ENCODE measurements at places on chromosomes 11 and 22.

DNA sequence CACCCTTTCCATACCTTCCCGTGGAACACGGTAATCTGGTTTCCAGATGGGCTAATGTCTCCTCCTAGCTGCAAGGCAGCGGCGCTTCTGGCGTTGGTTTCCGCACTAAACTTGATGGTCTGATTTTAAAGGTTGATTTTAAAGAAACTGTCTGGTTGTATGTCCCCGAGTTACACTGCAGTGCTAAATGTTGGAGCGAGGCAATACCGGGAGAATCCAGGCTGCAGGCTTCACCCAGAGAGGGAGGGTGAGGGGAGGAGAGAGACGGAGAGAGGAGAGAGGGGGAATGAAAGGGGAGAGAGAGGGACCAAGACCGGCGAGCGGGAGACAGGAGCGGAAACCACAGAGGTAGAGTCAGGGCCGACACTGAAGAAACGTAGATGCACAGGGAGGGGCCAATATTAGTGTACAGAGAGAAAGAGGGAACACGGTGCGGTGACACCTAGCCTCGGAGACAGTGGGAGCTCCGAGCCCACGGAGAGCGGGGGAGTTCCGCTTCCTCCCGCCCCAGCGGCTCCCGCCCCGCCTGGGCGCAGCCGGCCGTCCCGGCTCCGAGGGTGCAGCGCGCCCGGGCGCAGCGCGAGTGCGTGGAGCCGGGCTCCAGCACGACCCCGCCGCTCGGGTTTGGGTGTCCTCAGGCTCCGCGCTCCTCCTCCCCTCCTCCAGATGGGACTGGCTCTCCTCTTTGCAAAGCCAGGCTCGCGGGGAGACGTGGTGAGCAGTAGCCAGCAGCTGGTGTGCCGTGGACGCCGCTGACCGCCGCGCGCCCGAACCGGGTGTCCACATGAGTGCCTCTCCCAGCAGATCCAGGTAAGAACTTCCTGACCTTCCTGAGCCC lies 71.9 kb upstream of the GRAMD1B start:
- no peak for DNase-seq

DNA sequence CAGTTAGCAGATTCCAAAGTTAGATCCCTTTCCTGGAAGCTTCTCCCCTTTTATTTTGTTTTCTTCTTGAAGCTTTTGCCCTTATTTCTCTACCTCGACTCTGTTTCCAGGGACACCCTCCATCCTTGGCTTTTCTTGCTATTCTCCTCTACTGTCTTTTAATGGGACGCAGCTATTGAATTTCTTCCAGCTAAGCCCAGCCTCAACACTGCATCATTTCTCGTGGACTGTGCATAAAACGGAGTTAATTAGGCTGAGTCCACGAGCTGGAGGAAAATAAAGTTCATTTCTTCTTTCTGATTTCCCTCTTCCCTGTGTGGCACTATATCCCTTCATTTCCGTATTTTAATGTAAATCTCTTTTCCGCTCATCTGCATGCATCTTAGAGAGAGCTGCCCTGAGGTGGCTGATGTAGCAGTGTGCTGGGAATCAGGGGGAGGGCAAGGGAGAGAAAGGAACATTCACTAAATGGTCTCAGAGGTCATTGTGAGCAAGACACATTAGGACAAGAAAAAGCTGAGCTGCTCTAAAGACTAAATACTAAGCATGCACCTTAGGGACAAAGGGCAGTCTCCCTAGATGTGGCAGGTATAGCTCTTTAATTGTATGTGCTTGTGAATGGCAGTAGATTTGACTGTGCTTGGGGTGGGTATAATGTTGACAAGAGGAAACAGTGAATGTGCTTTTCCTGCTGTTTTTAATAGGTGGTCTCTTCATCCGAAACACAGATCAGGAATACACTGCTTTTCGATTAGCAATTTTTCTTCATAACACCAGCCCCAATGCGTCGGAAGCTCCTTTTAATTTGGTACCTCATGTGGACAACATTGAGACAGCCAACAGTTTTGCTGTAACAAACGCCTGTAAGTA lies 1.9 kb downstream of the GRIA4 start:
- DNase-seq: no peak

DNA sequence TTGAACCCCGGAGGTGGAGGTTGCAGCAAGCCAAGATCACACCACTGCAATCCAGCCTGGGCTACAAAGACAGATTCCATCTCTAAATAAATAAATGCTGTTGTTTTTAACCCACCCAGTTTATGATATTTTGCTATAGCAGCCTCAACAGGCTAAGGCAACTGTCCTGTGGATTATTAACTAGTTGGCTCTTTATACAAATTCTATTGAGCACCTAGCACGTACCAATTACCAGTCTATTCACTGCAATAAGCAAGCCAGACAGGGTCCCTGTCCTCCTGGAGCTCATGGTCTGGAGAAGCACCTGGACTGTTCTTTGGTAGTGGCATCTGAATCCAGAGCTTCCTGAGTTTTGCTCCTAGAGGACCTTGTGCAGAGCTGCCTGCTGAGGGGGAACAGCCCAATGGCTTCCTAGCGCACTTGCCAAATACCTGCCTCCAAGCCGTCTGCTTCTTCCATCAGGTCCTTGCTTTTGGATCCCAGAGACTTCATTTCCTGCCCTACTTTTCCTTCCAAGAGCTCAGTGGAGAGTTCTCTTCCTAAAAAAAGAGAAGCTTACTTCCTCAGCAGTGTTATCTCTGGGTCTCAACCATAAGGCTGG lies 49.9 kb upstream of the MICAL2 start:
- no peak for DNase-seq

- no peak for DNase-seq
Measured at GRCh38 chr22:40040927-40041326, 46.2 kb downstream of the FAM83F start.

- DNase-seq: peak; percentile 6
Measured at GRCh38 chr11:123159183-123159857, 35.7 kb downstream of the CLMP start.

GRCh38 chr11:83727251-83727650 lies 441.1 kb upstream of the CCDC90B start:
- DNase-seq: no peak

DNA sequence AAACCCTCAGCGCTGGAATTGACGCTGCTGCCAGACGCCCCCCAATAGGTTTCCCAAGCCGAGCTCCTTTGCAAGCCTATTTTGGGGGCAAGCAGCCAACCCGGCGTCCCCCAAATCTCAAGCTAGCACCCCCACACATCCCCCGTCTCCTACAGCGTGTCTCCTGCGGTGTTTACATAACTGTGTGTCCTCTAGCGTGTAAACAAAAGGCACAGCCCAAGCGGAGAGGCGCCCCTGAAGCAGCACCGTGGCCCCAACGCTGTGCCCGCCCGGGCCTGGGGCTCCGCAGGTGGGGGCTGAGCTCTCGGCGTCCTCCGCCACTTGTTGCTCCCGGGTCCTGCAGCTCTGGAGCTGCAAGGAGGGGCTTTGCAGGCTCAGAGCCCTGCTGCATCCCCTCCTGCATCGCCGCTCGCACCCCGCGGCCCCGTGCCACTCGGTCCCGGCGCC lies 1.6 kb downstream of the CADM1 start:
- no peak for DNase-seq

- no peak for DNase-seq
Measured at GRCh38 chr11:129252621-129253020, 60.5 kb upstream of the ARHGAP32 start.

GRCh38 chr11:8641332-8641731 lies 41.1 kb downstream of the TRIM66 start:
- no peak for DNase-seq

DNA sequence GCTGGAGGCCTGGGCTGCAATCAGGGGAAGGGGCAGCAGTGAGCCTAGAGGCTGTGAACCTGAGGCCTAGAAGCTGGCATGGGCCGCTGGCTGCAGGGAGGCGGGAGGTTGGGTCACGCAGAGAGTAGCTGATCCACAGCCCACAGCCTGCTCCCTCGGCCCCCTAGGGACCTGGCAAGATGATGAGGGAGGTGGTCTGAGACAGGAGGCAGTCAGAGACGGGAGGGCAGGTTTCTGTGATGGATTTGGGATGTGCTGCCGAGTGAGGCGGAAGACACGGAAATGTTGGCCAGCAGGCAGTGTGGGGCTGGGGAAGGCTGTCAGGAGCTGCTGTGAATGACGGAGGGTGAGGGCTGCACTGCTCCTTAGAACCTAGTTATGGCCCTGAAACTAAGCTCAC lies 22.7 kb downstream of the LRFN4 start:
- DNase-seq: no peak

DNA sequence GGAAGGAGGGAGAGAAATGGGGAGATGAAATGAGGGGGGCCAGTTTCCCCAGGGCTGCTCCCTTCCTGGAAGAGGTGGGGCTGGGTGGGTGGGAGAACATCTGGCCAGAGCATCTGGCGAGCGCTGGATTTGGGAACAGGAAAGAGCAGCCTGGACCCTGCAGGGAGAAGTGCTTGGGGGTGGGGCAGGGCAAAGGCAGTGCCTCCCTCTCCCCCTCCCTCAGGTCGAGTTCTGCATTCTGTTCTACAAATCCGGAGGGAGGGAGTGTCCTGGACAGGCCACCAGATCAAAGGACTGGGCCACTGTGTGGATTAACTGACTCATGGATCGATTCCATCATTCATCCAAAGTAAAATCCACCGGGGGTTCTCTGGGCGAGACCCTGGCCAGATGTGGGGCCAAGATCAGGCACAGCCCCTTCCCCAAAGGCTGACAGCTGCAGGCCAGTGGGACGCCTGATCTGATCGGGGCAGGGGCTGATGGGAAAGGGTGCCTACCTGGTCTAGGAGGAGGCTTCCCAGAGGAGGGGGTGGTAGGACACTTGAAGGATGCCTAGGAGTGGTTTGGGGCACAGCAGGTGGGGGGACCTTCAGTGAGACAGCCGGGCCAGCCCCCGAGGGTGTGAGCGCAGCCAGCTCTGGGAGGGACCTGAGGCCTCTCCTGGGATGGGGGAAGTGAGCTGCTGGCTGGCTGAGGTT lies 57.5 kb downstream of the CACNA1I start:
- DNase-seq: no peak

DNA sequence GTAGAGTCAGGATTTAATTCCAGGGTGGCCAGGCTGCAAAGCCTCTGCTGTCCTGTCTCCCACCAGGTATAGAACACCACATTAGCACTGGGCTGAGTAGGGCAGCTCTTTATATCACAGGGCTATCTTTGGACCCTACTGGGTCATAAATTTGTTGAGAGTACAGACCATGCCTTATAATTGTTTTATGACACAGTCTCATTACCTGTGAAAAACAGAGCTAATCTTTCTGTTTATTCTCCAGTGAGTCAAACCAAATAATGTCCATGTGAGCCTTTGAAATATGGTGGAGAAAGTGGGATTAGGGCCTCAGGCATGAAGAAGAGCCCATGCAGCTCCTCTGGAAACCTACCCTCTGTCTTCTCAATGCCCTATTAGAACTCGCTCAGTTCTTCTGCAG lies 49.6 kb upstream of the KIRREL3 start:
- DNase-seq: no peak

- no peak for DNase-seq
Measured at GRCh38 chr22:20751185-20751851, 22.6 kb upstream of the SERPIND1 start.

- DNase-seq: no peak
Measured at GRCh38 chr22:36599771-36600170, 70.8 kb upstream of the EIF3D start.

DNA sequence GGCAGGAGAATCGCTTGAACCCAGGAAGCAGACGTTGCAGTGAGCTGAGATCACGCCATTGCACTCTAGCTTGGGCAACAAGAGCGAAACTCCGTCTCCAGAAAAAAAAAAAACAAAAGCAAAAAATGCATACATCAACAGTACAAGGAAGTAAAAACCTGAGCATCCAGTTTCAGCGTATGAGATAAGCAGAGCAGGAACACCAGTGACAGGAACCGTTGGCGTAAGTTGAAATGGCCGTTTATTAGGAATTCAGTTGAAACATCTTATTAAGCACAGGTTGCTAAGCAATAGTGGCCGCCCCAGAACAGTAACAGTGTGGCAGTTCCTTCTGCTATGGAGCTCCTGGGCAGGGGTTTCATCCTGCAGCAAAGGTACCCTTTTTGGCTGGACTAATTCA lies 4.0 kb upstream of the L3MBTL2 start:
- DNase-seq: no peak

GRCh38 chr11:114914231-114915005 lies 236.1 kb downstream of the NXPE2 start:
- no peak for DNase-seq

GRCh38 chr11:61719978-61720377 lies 32.5 kb upstream of the MYRF start:
- no peak for DNase-seq

- no peak for DNase-seq
Measured at GRCh38 chr11:37963440-37963839, 1365.4 kb upstream of the RAG2 start.

GRCh38 chr11:93444617-93445073 lies 98.5 kb downstream of the SMCO4 start:
- no peak for DNase-seq

DNA sequence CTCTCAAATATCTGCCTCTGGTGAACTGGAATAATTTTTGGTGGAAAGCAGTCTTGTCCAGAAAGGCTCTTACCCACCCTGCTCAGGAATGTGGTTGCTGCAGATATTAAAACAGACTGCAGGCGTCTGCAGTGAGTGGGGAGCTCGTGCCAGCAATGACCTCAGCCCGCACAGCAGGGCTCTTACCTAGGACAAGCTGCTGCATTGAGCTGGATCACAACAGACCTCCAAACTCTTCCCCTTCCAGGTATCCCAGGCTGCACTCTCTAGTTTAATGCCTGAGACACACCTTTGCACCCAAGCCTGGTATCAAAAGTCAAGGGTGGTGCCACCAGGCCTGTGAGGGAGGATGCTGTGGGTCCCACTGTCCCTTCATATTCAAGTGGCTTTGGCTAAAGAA lies 69.7 kb upstream of the CDON start:
- no peak for DNase-seq

GRCh38 chr22:39839204-39839603 lies 54.4 kb downstream of the ENTHD1 start:
- no peak for DNase-seq
